Mammary microvascular endothelial cell (primary cell): ENCODE measurements at places on chromosomes 1 and 21. TPM values are rescaled to one million over a fixed set of nuclear protein-coding genes. Genes with fewer than 3 reads are reported as not detected.

Gene NBPF1
- total RNA-seq: 9.7 and 9.8 TPM in 2 replicates

Gene CEP85
- total RNA-seq: 9.5 and 13.4 TPM in 2 replicates

Gene CFHR4
- total RNA-seq: not detected in 2 replicates

Gene KRTAP19-1
- not detected in 2 replicates for total RNA-seq

Gene FAM43B
- not detected in 2 replicates for total RNA-seq

Gene CTTNBP2NL
- total RNA-seq: 23.7 and 26.2 TPM in 2 replicates

Gene DPT
- total RNA-seq: not detected in 2 replicates
